Regular cardiac myocyte (primary cell): ENCODE measurements at places on chromosomes 3 and 15. TPM values are rescaled to one million over a fixed set of nuclear protein-coding genes. Genes with fewer than 3 reads are reported as not detected.

The TRIM71 gene
- not detected in 2 replicates for total RNA-seq

The BNC1 gene
- total RNA-seq = 5.8 and 6.5 TPM in 2 replicates

The FEZF2 gene
- not detected in 2 replicates for total RNA-seq

The ZNF106 gene
- 59.2 and 73.6 TPM in 2 replicates for total RNA-seq

The GRAMD1C gene
- 3.7 and 7.5 TPM in 2 replicates for total RNA-seq

The OR4F15 gene
- total RNA-seq = under 0.01 TPM in 1 of 2 replicates, not detected in the other

The CNTN3 gene
- total RNA-seq = 0.96 and 11.3 TPM in 2 replicates

The LRRK1 gene
- total RNA-seq = 4.0 and 5.6 TPM in 2 replicates

The CCR8 gene
- not detected in 2 replicates for total RNA-seq

The CCDC9B gene
- total RNA-seq = 16.9 and 18.0 TPM in 2 replicates

The CCR9 gene
- total RNA-seq = not detected in 2 replicates

The DUOXA1 gene
- 0.56 TPM in 1 of 2 replicates, not detected in the other for total RNA-seq

The SEC22A gene
- total RNA-seq = 68.1 and 85.7 TPM in 2 replicates

The SI gene
- not detected in 2 replicates for total RNA-seq

The FGD5 gene
- 0.58 and 0.85 TPM in 2 replicates for total RNA-seq

The C2CD4B gene
- total RNA-seq = 0.19 and 0.28 TPM in 2 replicates

The MLF1 gene
- total RNA-seq = 11.9 and 12.7 TPM in 2 replicates

The CEMIP gene
- total RNA-seq = 72.9 and 1,057 TPM in 2 replicates

The IGSF11 gene
- 0.56 TPM in 1 of 2 replicates, not detected in the other for total RNA-seq

The NR2E3 gene
- 0.38 TPM in 1 of 2 replicates, not detected in the other for total RNA-seq

The TMC3 gene
- total RNA-seq = 0.19 and 3.9 TPM in 2 replicates

The EIF2A gene
- total RNA-seq = 196 and 251 TPM in 2 replicates

The ZNF148 gene
- 31.4 and 46.2 TPM in 2 replicates for total RNA-seq

The CFAP161 gene
- total RNA-seq = under 0.01 TPM in 1 of 2 replicates, not detected in the other

The NEIL1 gene
- total RNA-seq = 1.7 and 7.0 TPM in 2 replicates

The GOLGA8R gene
- total RNA-seq = 1.9 and 4.8 TPM in 2 replicates

The SCG3 gene
- not detected in 2 replicates for total RNA-seq

The VPS18 gene
- total RNA-seq = 47.9 and 49.5 TPM in 2 replicates

The CYP1A1 gene
- 0.19 and 2.5 TPM in 2 replicates for total RNA-seq

The PCOLCE2 gene
- total RNA-seq = 27.8 and 73.6 TPM in 2 replicates

The AHSG gene
- not detected in 2 replicates for total RNA-seq
